ENCODE measurements at places on chromosomes 1 and 21. TPM values are rescaled to one million over a fixed set of nuclear protein-coding genes. Genes with fewer than 3 reads are reported as not detected.

Gene MNDA
- total RNA-seq = 1.2 TPM

Gene CELA3A
- total RNA-seq = not detected

Gene LRRC42
- 18.7 TPM for total RNA-seq

Gene SPRR5
- total RNA-seq = 1.3 TPM

- DNase-seq = no peak
Measured at GRCh38 chr1:246072456-246072955, 434.6 kb downstream of the SMYD3 start.

DNA sequence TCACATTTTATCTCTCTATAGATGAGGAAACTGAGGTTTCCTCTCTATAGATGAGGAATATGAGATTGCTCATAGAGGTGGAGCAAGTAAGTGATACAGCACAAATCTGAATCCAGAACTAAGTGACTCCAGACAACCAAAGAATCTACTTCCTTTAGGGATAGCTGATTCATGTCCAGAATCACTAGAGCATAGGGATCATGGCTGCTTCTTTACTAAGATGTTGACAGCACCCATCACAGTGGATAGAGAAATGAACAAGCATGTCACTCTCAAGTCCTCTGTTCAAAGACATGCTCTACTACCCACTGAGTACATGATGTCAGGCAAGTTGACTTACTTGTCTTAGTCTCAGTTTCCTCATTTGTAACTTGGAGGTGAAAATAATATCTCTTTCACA is 116.1 kb upstream of the SPATA6 start:
- DNase-seq = no peak

GRCh38 chr1:240572328-240572727 is 39.6 kb downstream of the GREM2 start:
- no peak for DNase-seq

DNA sequence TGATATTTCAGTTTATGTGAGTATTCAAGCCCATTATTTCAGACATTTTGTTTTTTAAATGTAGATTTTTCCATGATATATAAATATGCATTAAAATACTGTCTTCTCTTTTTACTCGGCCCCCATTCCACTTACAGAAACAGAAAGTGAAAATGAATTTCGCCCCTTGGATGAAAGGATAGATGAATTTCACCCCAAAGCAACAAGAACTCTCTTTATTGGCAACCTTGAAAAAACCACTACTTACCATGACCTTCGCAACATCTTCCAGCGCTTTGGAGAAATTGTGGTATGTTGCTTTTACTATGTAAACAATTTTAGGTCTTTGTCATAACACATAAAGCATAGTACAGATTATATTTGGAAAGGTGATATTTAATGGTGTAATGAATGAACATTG is 59.9 kb downstream of the ZBTB17 start:
- no peak for DNase-seq

- DNase-seq = no peak
Measured at GRCh38 chr1:54010415-54011117, 7.4 kb downstream of the LDLRAD1 start.

DNA sequence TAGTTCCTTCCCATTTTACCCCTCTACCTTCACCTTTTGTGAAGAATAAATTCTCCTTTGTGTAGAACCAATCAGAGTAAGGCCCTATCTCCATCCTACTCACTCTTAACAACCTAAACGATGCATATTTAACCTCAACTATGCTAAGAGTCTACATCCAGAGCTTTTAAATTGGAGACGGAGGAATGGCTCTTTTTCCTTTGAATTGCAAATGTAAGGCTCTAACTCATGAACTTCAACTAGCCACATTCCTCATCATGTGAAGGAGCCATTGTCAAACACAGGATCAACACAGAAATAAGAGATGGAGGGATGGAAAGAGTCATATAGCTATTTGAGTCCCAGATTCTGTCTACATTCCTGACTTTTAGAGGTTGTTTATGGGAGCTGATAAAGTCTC is 18.2 kb downstream of the DEPDC1 start:
- DNase-seq = no peak

- DNase-seq = no peak
Measured at GRCh38 chr1:51240084-51240483, 4.0 kb downstream of the RNF11 start.

GRCh38 chr1:22457345-22457744 is 5.7 kb downstream of the ZBTB40 start:
- DNase-seq = no peak

- no peak for DNase-seq
Measured at GRCh38 chr1:2935751-2936390, 85.4 kb upstream of the ACTRT2 start.

DNA sequence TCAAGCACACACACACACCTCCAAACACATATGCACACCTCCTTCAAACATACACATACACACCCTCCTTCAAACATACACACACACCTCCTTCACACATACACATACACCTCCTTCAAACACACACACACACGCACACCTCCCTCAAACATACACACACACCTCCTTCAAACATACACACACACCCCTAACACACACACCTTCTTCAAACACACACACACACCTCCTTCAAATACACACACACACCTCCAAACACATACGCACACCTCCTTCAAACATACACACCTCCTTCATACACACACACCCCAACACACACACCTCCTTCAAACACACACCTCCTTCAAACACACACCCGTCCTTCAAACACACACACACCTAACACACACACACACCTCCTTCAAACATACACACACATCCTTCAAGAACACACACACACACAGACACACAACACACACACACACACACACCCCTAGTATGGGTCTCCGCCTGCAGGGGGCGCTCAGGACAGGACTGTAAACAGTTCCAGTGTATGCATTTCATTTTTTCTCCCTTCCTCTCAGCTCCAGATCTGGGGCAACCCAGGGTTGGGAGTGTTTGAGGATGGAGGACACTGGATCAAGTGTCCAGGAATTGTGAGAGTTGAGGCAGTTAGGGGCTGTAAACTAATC is 12.1 kb downstream of the LGR6 start:
- no peak for DNase-seq

GRCh38 chr1:9263984-9264872 is 28.5 kb upstream of the SPSB1 start:
- DNase-seq = no peak

DNA sequence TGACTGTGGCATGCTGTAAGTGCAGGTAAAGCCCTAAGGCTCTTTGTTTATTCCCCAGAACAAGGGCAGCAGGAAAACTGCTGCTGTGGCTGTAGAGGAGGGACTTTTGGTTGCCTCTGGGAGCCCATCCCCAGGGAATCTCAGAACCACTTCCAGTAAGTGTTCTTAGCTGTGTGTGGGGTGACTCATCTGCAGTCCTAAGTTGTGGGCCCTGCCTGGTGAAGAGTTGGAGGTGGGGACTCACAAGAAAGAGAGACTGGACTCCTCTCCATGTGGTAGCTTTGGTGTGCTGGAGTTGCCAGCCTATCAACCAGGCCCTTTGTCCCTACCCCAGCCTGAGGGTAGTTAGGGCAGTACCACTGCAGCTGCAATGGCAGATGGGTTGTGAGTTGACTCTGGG is 24.0 kb upstream of the DENND1B start:
- DNase-seq = no peak

- no peak for DNase-seq
Measured at GRCh38 chr1:11180342-11180744, 8.8 kb upstream of the ANGPTL7 start.

GRCh38 chr1:99970713-99971255 is 988 bp downstream of the SLC35A3 start:
- no peak for DNase-seq

DNA sequence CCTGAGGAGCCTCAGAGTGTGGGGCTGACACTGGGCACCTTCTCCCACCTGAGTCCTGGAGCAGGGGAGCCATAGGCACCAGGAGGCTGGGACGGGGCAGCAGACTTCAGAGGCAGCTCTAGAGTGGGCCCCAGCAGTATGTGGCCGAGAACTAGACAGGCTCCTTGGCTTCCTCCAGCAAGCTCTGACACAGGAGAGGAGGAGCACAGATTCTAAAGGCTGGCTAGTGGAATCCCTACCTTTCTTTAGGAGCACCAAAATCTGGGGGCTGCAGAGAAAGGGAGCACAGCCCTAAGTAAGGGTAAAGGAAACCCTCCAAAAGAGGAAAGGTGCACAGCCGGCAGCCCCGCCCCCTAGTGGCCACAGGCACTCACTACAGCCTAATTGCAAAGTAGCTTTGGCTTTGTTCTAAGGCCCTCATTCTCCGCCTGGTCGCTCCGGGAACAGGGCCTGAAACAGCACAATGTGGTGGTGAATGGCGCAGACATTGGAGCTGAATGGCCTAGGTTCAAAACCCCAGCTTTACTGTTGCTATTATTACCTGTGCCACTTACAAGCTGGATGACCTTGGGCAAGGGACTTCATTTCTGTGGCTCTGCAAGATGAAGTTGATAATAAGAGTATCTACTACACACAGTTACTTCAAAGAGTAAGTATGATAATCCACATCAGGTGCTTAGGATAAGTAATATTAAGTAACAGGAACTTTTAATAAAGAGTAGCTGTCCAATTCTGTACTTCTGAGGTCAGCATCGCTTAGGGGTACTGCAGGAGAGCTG is 8.8 kb upstream of the GUCA2A start:
- DNase-seq = no peak

DNA sequence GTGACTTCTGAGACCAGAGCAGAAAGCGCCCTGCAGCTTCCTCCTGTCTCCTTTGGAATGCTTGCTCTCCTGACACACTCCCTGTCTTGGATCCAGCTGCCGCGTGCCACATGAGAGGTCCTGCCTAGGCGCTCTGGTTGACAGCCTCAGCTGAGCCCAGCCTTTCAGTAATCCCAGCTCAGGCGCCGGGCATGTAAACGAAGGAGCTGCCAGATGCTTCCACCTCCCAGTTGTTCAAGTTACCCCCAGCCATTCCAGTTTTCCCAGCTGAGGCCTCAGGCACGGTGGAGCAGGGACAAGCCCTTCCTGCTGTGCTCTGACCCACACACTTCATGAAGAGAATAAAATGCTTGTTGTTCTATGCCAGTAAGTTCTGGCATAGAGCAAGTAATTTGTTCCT is 14.3 kb upstream of the CD34 start:
- DNase-seq = no peak

All from esophagus squamous epithelium (tissue), 5 donors.